ENCODE measurements at places on chromosomes 12 and 14.

DNA sequence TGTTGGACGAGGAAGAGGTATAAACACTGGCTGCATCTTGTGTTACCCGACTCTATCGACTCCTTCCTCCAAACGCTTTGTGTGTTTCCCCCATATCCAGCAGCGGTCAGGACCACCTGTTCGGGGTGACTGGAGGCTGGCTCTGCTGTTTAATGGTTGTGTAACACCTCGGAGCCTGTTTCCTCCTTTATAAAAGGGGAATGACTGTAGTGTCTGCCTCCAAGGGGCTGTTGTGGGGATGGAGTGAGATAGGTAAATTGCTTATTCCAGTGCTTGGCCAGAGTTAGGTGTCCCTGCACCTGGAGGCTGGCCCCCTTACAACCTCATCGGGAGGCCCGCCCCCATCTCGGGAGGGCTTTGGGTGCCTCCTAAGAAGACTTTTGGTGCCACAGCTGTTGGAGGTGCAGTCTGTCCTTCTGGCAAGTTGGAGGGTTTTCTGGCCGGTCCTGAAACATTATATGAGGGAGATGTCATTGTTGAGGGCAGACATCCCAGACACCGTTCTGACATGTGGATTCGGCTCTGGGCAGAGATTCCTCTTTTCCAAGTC lies 1.1 kb downstream of the MLXIP start:
- DNase-seq, result no peak

GRCh38 chr14:79947440-79948054 lies 263.8 kb downstream of the DIO2 start:
- no peak for DNase-seq

DNA sequence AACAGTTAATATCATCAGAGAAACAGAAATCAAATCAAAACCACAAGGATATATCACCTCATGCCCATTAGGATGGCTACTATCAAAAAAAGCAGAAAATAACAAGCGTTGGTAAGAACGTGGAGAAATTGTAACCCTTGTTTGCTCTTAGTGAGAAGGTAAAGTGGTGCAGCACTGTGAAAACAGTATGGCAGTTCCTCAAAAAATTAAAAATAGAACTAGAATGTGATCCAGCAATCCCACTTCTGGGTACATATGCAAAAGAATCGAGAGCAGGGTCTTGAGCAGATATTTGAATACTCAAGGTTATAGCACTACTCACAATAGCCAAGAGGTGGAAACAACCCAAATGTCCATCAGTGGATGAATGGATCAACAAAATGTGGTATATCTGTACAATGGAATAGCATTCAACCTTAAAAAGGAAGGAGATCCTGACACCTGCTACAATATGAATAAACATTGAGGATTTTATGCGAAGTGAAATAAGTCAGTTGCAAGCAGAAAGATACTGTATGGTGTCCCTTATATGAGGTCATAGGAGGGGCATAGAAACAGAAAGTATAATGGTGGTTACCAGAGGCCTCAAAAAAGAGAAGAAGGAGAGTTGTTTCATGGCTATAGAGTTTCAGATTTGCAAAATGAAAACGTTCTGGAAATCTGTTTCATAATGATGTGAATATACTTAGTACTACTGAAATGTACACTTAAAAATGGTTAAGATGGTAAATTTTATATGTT lies 131.0 kb upstream of the EEA1 start:
- no peak for DNase-seq

- no peak for DNase-seq
Observed at GRCh38 chr14:104882325-104882973, 17.4 kb downstream of the CEP170B start.

GRCh38 chr12:72189266-72189665 lies 82.9 kb upstream of the TRHDE start:
- no peak for DNase-seq

DNA sequence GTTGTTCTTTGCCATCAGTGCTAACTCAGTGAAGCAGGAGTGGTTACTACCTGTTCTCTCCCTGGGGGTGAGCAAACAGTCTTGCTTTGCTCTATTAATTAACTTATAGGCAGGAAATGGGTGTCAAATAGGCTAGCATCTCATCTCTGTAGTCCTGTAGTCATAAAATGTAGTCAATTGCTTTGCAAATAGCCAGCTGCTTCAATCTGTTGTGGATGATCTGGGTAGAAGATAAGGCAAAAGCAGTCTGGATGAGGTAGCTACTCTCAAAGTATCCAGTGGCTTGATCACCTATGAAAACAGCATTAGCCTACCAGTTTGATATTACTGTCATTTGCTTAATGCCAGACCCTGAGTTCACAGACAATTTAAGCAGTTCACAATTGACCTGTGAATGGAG lies 369.0 kb upstream of the TMTC1 start:
- DNase-seq, result no peak

GRCh38 chr14:99966912-99967311 lies 98.3 kb upstream of the EVL start:
- no peak for DNase-seq

- no peak for DNase-seq
Observed at GRCh38 chr12:71158361-71158882, 623 bp upstream of the TSPAN8 start.

DNA sequence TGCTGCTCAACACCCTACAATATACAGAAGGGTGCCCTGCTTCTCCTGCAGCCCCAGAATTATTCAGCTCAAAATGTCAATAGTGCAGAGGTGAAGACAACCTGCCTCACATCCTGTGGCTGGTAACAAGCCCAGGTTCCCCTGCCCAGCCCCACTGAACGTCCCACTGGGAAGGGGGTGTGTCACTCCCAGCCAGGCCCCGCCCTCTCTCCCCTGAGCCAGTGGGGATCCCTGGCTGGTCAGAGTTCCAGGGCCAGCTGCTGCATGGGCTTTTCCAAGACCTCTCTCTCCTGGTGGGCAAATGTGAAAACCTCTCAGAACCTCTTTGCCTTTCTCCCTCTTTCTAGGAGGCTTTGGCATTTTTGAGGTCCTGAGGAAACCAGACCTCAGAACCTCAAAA lies 13.7 kb upstream of the LHX5 start:
- DNase-seq, result no peak

- no peak for DNase-seq
Observed at GRCh38 chr12:91109148-91109564, 2.1 kb downstream of the LUM start.

DNA sequence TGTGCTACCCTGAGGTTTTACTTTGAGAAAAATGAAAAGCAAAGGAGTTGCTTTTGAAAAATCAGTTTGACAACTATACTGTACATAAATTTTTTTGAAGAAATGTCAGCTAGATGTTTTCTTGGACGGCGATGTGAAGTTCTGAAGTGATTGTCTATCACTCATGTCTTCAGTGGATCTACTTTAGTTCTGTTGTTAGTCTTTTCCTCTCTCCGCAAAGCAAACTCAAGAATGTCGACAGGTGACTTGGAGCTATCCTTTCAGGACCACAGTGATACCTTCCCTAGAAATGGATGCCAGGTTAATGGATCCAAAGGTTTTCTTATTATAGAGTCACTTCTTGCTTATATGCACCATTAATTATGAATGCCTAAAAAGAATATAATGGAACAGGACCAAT lies 1.2 kb downstream of the PTPRO start:
- no peak for DNase-seq

GRCh38 chr12:64835901-64836300 lies 11.5 kb downstream of the TBC1D30 start:
- DNase-seq, result no peak

DNA sequence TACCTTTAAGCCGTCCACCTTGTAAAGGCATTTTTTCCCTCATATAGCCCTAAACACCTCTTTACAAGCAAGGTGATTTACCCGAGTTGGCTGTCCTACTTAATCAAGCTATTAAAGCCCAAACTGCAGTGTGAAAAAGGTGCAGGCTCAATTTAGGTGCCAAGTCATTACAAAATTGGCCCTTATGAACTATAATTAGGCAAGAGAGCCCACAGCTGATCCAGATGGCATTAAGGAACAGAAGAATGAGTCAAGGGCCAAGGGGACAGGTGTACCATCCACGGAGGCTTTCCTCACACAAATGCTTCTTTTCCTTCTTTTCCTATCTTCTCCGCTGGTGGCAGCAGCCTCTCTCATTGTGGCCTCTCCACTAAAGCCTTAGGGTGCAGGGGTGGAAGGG lies 90.5 kb downstream of the TTC8 start:
- no peak for DNase-seq

- DNase-seq, result no peak
Observed at GRCh38 chr14:85921241-85921640, 391.3 kb downstream of the FLRT2 start.

DNA sequence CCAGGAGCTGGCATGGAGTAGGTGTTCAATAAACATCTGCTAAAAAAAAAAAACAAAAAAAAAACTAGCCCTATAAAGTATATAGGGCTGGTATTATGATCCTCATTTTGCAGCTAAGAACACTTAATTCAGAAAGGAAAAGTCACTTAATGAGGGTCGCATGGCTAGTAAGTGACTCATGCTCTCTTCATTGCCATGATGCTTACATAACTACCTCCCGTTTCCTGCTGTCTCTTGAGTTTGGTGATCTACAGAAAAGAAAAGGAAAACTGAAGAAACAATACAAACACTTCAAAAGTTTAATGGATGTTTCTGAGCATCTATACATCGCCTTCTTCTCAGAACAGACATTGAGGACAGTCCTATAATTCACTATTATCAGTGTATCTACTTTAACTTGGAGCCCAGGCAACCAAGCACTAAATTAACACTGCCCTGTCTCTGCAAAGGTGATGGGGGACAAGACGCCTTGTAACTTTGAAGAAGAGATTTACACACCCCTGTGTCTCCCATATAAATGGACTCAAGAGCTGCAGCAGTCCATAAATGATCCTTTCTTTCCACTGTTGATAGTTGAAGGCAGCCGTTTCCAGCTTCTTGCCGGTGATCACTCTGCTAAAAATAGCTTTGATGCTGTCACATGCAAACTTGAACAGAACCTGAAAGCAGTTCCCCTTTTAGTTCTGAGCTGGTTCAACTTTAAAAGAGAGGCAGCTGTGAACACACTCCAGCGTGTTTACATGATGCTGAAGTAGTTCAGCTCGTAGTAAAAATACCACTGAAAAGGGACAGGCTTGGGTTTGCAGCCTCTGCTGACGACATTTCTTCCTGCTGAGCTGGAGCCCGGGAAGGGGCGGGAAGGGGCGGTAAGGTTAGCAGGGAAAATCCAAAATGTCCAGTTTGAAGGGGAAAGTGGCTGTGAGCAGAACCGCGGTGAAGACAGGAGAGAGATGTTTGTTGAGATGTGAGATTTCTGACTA lies 113.3 kb downstream of the FOXN3 start:
- DNase-seq, result no peak

DNA sequence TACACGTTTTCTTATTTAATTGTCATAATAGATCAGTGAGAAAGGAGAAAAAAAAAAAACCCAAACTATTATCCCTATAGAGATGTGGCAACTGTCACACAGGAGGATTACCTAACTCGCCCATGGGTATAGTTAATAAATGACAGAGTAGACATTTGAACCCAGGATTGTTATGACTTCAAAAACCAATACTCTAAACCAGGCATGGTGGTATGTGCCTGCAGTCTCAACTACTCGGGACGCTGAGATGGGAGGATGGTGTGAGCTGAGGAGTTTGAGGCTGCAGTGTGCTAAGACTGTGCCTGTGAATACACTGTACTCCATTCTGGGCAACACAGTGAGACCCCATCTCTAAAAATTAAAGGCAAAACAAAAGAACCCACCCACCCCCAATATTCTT lies 114.5 kb downstream of the DENND5B start:
- no peak for DNase-seq

GRCh38 chr12:59491877-59492276 lies 104.0 kb upstream of the SLC16A7 start:
- DNase-seq, result no peak

GRCh38 chr12:68422956-68423574 lies 90.9 kb upstream of the MDM1 start:
- no peak for DNase-seq

GRCh38 chr12:59010941-59011340 lies 90.6 kb upstream of the LRIG3 start:
- DNase-seq, result no peak

DNA sequence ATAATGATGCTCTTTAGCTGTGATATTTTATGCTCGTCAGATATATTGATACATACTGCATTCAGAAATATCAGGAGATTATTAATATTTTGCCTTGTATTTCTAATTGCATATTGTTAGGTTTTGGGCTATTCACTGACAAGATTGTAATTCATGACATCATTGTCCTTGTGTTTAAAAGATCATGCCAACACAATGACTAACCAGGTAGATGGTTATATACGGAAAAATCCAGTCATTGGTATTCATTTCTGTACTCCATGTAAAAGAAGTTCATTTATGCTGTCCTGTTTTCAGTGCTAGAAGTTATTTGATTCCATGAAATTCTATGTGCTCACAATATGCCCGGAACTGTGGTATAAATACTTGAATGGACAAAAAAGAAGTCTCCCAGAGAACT lies 107.5 kb downstream of the KITLG start:
- no peak for DNase-seq

DNA sequence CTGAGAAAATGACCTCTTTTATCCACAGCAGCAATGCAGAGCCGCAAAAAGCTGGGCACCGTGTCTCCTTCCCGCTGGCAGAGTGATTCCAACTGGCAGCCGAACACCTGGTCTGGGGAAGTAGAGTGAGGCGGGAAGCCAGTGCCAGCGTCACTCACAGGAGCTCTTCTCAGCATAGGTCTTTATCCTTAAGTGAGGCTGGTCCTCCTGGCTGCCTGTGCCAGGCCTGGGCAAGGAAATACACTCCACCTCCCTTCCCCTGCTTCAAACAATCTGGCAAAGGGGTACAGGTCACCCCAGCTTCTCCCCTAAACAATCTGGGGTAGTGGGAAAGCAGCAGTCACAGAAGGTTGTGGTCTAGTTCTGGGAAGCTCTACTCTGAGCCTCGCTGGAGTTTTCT lies 4.8 kb downstream of the ARHGAP9 start:
- DNase-seq, result no peak

DNA sequence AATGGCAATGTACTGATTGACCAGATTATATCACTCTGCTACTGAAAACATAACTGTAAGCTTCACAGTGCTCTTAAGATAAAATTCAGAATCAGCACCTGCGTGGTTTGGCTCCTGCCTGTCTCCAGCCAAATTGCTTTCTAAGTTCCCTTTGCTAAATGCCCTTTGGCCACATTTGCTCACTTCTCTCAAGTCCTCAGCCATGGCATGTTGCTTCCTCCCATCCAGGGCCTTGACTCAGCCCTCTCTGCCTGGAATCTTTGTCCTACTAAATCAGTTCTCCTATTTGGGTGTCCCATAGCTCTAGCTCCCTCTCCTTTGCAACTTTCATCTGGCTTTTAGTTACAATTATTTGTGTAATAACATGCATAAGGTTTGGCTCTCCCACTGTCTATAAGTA lies 71.4 kb downstream of the KCNK10 start:
- DNase-seq, result no peak

GRCh38 chr14:95121911-95122620 lies 35.3 kb downstream of the DICER1 start:
- no peak for DNase-seq

DNA sequence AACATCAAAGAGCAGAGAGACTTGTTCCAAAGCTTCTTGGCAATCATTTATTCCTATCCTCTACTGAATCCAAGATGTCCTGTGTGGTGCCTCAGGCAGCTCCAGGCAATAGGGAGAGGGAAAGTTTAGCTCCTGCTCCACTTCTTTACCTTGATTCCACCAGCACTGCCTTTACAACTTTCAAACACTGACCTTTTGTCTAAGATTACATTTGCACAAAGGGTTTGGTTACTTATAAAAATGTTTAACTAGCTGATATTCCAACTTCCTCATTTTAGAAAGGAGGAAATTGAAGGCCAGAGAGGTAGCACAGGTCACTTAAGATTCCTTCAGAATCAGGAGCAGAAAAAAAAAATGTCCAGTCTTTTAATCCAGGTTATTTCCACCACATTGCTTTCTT lies 192.7 kb downstream of the BTG1 start:
- no peak for DNase-seq

- DNase-seq, result peak; percentile 11
Observed at GRCh38 chr12:56157201-56158028, 744 bp upstream of the MYL6 start.

Data from activated CD8-positive, alpha-beta memory T cell treated with anti-CD3 and anti-CD28 coated beads for 4 hours (primary cell).